ENCODE measurements at places on chromosomes 7 and 10.

GRCh38 chr7:121410829-121411596, 14.9 kb upstream of the FAM3C start:
- no peak for DNase-seq

DNA sequence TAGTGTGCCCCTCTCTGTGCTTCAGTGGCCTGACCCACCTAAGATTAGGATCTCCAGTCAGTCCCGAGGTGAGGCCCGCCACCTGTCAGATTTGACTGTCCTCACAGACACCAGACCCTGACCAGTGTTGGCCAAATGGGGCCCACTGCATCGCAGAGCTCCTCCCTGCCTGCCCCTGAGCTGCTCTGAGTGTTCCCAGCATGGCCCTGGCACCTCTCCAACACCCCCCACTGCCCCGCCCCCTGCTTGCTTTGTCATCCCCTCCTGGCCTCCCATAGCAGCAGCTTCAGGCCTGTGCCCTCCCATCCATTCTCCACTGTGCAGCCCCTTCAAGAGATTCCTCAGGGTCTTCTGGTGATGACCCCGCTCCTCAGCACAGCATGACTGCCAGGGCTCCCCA, 67.6 kb downstream of the C10orf120 start:
- DNase-seq: no peak

DNA sequence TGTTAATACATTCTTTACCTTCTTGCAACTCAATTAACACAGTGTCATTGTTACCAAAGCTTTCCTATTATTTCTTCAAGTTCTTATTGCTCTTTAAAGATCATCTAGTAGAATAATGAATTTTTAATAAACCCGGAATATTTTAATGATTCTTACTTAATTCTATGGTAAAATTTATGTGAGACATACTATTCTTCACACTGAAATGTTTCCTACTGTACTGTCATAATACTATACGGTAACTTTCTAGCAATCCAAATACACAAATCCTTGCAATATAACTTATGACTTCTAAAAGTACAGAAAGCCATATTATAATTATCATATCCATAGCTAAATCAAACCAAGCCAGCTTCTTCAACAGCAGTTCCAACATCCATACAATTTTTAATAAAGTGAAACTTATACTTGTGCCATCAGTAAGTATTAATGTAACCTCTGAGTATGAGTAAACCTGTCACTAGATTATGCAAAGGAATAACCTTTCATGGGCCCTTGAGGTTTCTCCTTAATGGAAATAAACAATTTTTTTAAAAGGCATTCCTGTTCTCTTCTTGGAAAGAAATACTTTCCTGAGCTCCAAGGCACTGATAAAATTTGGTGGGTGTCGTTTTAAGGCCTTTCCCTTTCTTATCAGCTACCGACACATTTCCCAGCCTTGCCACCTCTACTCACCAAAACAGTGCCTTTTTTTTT, 87.4 kb downstream of the IMMP2L start:
- DNase-seq: no peak

DNA sequence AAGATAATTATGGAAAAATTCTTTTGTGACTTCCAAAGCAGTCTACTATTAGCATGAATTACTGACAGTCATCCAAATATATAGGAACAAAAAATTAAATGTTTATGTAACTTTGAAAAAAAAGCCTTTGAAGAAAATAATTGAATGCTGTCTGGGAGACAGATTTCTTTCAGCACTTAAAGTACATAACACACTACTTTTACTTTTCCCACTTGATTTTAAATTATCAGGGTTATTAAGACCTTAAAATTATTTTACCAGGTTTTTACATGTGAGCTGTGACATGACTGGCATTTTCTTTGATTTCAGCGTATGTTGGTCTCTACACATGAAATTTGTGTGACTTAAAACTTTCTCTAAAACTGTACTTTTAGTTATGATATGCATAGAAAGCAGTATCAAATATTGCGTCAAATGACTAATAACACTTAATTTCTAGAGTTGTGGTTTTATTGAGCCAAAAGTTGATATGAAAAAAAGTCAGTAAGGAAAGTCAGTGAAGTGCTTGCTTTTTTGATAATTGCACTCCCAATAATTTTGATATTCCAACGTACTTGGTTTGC, 3.1 kb downstream of the PTEN start:
- no peak for DNase-seq

- no peak for DNase-seq
These were observed 190.4 kb downstream of the MGMT start for GRCh38 chr10:129657297-129658017.
